ENCODE measurements at places on chromosomes 1 and 21.

DNA sequence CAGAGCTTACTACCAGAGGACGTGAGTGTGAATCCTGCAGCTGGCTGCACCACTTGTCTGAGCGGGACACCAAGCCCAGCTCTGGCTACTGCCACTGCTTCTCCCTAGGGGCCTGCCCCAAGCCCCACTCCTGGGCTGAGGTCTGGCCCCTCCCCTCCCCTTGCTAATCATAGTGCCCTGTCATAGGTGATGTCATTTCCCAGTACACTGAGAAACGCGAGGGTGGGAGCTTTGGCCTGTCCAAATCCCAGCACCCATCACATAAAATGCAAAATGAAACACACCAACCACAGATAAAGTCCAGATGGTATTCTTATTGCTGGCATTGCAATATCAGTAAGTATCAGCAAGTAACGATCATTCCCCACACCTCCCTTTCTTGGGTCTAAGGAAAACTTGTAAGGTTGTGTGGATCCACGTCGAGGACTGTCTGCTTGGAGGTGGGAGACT, 77.7 kb downstream of the TOMM20 start:
- no peak for DNase-seq

- DNase-seq = no peak
Observed at GRCh38 chr1:109078317-109078716, 2.5 kb upstream of the TAF13 start.

- DNase-seq = no peak
Observed at GRCh38 chr1:159999204-159999603, 32.6 kb downstream of the PIGM start.

DNA sequence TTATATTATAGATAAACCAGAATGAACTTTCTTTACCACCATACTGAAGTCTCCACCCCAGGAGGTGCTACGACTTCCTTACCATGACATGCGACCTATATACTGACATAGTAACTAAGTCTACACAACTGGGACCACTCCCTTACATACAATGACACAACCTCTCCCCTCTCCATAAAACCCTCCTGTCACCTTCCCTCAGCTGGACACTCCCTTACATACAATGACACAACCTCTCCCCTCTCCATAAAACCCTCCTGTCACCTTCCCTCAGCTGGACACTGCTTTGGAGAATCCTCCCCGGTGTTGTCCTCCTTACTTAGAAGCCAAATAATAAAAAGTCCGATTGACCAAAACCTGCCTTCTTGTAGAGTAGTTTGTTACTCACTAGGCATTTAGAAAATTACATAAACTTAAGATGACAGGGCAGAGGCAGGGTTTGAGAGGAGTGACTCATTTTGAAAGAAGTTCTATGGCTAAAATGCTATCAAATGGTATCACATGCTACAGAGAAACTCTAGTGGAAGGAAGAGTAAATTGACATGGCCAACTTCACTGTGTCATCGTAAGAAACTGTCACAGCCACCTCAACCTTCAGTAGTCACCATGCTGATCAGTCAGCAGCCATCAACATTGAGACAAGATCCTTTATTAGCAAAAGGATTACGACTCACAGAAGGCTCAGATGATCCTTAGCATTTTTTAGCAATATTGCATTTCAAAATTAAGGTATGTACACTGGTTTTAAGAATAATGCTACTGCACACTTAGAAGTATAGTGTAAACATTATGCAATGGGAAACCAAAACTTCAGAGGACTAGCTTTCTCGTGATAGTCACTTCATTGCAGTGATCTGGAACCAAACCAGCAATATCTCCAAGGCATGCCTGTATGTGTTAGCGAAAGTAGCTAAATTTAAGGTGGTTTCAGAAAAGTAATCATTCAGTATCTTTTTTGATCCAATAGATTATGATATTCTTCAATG, 56.4 kb downstream of the AHCTF1 start:
- peak; percentile 31 for DNase-seq

DNA sequence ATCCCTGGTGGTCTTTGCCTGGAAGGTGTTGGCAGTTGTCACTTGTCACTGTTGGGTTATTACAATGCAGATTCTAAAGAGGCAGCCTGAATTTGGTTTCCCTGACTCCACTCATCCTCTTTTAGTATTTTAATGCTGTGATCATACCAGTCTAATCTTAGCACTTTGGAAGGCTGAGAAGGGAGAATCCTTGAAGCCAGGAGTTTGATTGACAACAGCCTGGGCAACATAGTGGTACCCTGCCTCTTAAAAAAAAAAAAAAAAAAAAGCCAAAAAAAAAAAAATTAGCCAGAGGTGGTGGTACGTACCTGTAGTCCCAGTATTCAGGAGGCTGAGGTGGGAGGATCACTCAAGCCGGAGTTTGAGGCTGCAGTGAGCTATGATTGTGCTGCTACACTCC, 7.7 kb downstream of the GIPC2 start:
- no peak for DNase-seq

Measured in stimulated activated naive CD8-positive, alpha-beta T cell treated with anti-CD3 and anti-CD28 coated beads, Interleukin-15, amount 100 ng/mL, for 72 hours (primary cell).